Eye (tissue), 1 donor: ENCODE measurements at places on chromosomes 11 and 22.

GRCh38 chr11:94876645-94877442 lies 96.5 kb downstream of the CWC15 start:
- peak; percentile 75 for DNase-seq

DNA sequence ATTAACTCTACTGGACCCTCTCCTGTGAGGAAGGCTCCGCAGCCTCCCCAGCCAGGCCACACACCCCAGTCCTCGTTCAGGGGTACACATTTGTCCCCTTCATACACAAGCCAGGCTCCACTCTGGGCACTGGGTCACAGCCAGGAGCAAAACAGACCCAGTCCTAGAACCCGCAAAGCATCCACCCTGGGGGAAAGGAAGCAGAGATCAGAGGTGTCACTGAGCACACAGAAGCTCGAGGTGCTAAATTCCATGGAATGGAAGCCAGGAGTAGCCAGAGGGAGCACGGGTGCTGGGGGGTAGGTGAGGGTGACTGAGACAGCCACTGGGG lies 43.6 kb upstream of the TH start:
- DNase-seq, result no peak

DNA sequence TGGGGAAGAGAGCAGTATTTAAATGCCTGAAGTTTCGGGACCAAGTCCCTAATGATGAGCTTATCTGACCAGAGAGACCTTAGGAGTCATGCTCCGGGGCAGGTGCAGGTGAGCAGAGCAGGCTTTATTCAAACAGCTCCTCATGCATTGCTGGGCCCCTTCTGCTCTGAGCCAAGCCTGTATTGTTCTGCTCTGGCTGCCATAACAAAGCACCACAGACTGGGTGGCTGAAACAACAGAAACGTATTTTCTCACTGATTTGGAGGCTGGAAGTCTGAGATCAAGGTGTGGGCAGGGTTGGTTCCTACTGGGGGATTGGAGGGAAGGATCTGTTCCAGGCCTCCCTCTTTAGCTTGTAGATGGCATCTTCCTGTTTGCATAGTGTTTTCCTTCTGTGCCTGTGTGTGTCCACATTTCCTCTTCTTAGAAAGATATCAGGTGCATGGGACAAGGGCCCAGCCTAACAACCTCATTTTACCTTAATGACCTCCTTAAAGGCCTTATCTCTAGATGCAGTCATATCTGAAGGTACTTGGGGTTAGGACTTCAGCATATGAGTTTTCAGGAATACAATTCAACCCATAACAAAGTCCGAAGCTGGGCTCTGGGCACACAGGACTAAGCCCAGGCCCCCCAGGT lies 97.1 kb upstream of the PARVA start:
- DNase-seq, result no peak

DNA sequence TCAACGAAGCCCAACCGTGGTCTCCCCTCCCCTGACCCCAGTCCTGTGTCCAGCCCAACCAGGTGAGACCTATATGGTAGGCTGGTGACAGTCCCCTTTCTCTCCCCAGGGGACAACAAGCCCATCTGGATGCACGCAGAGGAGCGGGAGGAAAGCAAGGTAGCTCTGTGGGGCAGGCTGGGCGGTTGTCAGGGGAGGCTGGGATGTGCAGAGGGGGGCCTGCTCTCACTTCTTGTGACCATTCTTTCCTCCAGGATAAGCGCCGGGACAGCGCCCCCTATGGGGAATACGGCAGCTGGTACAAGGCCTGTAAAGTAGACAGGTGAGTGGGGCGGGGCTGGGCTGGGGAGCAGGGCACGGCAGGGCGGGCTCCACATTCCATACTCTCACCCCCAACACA lies 3.5 kb upstream of the RAB1B start:
- DNase-seq, result no peak

- no peak for DNase-seq
These were observed 143.6 kb upstream of the TRPC6 start for GRCh38 chr11:101727451-101727850.

- no peak for DNase-seq
These were observed 318.1 kb upstream of the B3GAT1 start for GRCh38 chr11:134730101-134730500.

DNA sequence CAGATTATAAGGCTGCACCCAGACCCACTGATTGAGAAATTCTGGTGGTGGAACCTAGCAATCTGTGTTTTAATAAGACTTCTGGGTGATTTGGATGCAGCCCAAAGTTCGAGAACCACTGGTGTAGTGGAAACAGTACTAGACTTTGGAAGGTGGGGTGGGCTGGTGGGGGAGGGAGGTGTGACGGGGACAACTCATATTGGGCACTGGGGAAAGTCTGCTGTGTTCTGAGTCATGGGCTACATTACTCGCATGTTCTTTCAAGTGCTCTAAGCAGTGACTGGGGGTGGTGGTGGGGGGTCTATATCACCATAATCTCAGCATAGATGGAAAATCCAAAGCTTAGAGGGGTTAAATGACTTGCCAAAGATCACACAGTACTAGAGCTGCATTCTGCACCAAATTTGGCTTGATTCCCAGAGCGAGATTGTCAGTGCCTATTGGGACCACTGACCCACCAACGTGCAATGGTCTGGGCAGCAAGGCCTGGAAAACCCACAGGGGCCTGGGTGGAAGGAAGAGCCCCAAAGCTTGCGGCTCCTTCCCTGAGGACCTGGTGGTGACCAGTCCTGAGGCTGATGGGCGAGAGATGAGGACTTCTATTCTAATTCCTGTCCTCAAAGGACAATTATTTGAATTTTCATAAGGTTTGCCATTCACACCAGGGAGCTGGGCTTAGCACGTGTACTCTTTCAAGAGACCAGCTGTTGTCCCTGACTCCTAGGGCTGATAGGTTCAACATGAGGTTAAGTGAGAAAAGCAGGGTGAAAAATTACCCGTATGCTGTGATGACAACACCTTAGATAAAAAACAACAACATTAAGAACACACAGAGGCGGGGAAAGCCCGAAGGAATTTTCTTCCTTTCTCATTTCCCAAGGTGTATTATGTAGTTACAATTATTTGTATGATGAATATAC lies 77.5 kb upstream of the NARS2 start:
- DNase-seq, result peak; percentile 23

GRCh38 chr11:81829976-81830375 lies 903.7 kb downstream of the FAM181B start:
- DNase-seq, result no peak

DNA sequence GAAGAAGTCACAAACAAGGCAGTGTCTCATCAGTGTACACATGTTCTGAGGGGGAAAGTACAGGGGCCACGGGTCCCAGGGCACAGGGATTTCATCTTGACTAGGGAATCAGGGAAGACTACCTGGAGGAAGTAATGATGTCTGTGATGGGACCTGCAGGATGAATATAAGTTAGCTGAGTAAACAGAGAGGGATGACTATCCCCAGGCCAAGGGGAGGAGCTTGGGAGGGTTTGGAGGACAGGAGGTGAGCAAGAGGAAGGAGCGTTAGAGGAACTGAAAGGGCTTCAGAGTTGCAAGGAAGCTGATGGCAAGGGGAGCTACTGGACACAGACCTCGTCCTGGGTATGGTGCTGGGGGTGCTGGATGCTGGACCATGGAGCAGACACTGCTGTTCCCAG lies 56.4 kb downstream of the TRAF6 start:
- DNase-seq, result no peak

DNA sequence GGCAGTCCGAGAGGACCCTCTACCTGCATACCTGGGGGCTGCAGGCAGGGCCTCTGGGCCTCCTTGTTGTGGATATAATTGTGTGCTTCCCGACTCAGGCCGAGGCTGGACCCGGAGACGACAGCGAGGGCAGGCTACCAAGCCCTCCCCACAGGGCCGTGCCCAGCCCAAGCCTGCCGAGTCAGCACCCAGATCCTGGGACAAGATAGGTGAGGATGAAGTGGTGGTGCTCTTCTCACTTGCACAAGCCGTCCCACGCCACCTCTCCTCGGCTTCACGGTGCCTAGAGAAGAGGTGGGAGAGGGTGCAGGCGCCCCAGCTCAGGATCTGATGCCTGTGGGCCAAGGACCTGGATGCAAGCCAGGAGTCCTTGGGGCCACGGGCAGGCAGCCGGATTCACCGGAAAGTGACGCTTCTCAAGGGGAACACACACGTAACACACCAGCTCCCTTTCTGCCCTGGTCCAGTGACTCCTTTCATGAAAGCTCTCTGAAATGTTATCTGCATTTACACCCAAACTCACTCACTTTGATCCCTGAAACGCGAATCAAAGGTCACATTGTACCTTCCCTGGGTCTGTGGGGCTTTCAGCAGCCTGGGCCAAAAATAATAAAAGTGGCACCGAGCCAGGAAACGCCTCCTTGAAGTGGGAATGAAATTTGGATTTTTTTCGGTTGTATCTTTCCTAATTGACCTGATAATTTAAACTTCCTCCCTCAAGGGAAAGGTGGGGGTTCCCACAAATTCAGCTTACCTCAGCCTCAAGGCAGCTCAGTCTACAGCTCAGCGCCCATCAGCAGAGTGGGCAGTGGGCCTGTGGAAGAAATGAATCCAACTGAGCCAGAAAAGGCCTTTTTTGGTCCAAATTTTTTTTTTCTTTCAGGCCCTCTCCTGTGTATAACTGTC lies 1.1 kb upstream of the GNB1L start:
- peak; percentile 63 for DNase-seq

DNA sequence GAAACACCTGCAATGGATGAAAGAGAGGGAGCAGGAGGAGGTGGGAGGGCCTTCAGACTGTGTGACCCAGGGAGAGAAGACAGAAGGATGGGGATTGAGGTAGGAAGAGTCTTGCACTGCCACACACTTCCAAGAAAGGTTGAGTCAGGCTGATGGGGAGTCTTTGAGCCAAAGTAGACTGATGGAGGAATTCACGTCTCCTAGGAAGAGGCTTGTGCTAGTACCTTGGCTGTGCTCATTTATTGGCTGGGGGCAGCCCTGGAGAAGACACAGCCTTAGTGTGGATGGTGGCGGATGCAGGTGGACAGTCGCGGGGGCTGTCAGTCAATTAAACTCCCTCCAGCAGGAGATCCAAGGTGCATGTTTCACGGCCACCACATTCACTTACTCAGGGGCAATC lies 16.2 kb upstream of the ACCSL start:
- no peak for DNase-seq

DNA sequence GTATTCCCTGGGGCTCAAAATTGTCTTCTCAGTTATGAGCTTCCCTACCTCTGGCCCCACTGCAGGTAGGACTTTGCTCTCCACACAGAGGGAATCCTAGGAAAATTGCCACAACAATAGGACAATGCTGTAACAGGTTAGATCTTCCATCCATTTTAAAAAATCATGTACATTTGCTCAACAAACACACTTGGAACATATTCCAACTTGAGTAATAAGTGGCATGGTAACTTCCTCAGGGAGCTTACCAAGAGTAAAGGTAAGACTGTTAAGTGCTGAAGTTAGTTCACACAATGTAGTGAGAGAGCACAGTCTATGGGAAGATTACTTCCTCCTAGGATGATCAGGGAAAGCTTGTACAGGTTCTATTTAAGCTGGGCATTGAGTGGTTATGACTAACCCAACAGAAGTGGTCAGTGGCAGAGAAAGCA lies 78.9 kb upstream of the BIRC3 start:
- DNase-seq, result no peak

DNA sequence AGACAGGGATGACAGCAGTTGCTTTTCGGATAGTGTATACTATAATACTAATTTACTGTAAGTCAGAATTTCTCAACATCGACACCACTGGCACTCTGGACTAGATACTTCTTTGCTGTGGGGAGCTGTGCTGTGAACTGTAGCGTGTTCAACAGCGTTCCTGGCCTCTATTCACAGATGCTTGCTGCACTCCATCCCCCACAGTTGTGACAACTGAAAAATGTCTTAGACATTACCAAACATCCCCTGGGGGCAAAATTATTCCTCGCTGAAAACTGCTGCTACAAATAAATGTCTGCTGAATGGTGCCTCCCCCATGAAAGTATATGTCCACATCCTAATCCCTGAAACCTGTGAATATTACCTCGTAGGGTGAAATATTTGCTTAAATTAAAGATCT lies 7.5 kb upstream of the SLC15A3 start:
- peak; percentile 56 for DNase-seq

GRCh38 chr22:45527456-45527855 lies 24.8 kb downstream of the FBLN1 start:
- DNase-seq, result no peak

DNA sequence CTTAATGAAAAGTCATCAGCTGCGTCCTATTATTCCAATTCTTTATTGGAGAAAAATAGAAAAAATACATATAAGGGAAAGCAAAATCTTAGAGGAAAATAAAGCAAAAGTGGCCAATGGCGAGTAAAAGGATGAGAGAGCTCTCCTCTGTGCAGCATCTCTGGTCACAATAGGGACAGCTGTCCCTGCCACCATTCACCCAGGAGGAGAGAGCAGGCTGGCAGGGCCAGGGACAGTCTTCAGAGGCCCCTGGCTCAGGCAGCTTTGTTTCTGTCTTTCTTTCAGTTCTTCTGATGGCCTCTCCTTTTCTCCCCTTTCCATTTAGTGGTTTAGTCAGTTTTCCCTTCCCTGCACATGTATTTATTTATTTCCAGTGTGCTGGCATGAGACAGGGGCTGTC lies 941.3 kb downstream of the NTM start:
- DNase-seq, result no peak

- DNase-seq, result peak; percentile 91
These were observed 66.5 kb upstream of the CLMP start for GRCh38 chr11:123261345-123262106.

DNA sequence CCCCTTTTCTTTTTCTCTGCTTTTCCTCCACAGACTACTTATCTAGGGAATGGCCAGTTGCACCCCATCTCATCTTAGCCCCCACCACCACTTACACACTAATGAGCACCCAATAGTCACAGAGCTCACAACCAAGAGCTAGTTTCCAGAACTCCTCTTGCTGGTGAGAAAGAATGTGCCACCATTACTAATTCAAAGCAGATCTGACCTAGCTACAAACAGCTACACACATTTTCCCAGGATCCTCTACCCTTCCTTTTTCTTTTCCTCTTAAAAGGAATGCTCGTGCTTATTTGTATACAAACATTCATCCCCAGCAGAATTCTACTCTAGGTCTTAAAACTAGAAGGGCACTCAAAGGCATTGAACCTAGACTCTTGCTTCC lies 136.8 kb downstream of the CD44 start:
- no peak for DNase-seq

DNA sequence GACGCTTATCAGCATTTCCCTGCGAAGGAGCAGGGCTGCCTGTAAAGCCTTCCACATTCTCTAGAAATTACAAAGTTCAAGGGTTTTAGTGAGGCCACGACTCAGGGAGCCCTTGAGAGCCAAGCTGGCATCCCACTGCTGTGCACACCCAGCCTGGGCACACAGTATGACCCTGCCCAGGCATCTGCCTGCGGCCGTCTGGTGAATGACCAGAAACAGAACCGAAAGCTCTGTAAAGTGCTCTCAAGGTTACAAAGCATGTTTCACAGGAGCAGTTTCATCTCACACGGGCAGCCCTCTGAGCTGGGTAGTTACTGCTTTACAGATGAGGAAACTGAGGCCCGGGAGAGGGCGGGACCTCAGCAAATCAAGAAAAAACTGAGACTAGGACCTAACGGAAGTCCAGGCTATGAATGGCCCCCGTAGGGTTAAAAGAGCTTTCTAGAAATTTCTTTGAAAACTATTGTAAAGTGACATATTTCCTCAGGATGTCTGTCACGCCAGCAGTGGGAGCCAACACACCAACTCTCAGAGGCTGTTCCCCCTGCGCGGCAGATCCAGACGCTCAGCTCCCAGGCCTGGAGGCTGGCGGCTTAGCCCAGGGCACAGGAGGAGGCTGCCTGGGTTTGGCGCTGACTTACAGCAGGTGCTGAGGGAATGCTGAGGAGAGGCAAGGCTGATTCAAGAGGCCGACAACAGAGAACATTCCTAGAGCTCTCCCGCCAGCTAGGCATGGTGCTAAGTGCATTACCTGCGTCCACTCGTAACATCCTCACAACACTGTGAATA lies 7.7 kb upstream of the TCF20 start:
- DNase-seq, result peak; percentile 68
